Occipital lobe (tissue), 3 donors: ENCODE measurements at places on chromosomes 5 and 9.

DNA sequence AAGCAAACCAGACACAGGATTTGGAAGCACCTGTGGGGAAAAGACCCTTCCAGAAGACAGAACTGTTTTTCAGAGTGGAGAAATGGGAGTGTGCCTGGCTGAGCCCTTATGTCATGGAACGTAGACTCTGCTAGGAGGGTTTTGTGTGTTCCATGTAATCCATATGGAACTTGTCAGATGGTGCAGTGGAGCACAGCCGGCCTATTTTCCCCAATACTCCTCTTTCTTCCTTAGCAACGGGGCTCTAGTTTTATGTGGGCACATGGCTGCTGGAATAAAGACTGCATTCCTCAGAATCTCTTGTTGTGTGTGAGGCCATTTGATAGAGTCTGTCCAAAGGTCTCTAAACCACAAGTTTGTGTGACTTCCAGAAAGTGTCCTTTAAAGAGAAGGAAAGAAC lies 284.0 kb downstream of the DRD1 start:
- DNase-seq, result no peak

- no peak for DNase-seq
Observed at GRCh38 chr9:134526584-134527477, 114.8 kb upstream of the COL5A1 start.

DNA sequence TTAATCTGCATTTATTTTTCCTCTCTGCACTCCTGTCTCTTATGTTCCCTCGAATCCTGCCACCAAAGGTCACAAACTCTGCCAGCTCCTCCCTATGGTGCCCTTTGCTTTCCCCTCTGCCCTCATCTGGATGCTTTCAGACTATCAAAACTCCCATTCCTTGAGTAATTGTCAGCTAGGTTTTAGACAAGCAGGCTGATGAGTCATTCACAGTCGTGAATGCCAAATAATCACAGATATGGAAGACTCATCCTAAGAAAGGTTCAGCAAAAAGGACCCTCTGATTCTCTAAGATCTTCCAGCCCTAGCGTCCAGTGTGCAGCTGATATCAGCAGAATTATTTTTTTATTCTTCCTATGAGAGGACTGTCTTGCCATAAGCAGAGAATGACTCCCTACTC lies 104.5 kb upstream of the NUDT12 start:
- DNase-seq, result no peak

GRCh38 chr5:172410662-172411483 lies 43.5 kb downstream of the SH3PXD2B start:
- no peak for DNase-seq

DNA sequence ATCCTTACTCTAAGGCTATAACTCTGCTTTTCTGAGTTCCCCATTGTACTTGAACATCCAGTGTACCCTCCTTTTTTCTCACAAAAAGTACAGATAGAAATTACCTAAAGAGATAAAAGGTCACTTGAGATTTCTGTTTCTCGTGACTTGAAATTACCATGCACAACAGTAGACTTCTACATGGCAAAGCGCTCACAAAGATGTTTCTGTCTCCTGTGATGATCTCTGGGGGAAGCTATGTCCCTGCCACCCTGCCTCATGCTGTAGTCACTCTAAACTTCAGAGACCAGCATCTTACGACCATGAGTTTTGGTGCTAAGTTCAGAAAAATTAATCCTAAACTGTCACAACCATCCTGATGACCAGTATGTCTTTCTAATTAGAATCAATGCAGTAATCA lies 36.2 kb downstream of the NFIB start:
- no peak for DNase-seq

GRCh38 chr5:95669985-95670384 lies 12.8 kb downstream of the SPATA9 start:
- no peak for DNase-seq

DNA sequence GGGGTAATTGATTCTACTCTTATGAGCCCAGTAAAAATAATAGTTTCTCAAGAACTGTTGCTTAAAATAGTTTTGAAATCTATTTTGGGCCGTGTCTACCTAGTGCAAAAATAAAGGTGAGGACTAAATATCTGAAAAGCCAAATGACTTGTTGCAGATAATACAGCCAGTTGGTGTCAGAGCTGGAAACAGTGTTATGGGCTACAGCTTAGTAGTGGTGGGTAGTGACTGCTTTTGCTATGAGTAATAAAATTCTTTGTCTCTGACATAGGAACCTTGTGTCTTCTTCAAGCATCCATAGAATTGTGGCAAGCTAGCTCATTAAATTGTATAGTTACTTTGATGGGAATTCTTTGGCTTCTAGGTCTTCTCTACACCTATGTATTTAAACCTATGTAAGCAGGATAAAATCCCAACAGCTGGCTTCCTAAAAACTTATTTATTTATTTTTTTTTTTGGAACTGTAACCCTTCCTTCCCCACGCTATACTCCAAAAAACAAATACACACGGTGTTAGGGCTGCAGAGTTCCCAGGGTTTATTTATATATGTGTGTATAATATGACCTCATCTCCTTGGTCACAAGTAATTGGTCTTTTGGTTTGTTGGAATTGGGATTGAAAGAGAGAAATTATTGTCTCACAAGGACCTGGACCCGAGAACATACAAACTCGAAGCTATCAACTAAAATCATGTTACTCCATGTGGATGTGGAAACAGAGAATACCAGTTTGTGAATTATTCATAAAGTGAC lies 138.0 kb downstream of the NUDT12 start:
- DNase-seq, result no peak

- DNase-seq, result no peak
Observed at GRCh38 chr9:111158363-111158762, 120.1 kb upstream of the LPAR1 start.

DNA sequence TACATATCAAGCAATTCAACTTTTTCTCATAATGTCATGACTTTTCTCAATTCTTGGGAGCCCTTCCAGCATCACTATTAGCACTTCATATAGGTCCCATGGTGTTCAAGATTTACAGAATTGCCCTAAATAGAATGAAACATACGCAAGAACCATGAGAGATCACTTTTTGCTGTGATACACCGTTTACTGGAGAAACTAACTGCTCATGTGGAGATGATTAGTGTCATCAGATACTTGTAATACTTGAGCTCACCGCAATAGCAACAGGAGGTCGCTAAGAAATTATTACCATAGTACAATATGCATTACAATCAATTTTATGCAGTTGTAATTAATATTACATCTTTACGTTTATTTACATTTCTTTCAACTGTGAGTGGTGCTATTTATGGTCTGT lies 4.8 kb upstream of the PCSK5 start:
- DNase-seq, result no peak

DNA sequence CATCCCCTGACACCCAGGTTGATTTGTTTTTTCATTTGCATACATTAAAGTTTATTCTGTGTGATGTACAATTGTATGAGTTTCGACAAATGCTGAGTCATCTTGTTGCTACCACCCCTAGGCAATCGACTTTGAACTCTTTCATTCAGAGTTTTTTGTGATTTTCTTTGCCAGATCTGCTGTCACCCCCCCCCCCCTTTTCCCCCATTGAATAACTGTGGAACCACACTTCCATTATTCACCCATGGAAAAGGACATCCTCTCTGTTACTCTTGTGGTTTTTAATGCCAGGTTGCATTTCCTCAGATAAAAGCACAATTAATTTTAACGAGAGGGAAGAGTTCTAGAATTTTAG lies 13.7 kb upstream of the FAM120AOS start:
- no peak for DNase-seq
